ENCODE measurements at places on chromosomes 7 and 10.

GRCh38 chr7:69586321-69586720 is 12.0 kb upstream of the AUTS2 start:
- DNase-seq, result no peak

GRCh38 chr7:117019287-117019686 is 66.0 kb downstream of the ST7 start:
- no peak for DNase-seq

GRCh38 chr7:71264005-71264404 is 132.1 kb downstream of the GALNT17 start:
- DNase-seq, result no peak

DNA sequence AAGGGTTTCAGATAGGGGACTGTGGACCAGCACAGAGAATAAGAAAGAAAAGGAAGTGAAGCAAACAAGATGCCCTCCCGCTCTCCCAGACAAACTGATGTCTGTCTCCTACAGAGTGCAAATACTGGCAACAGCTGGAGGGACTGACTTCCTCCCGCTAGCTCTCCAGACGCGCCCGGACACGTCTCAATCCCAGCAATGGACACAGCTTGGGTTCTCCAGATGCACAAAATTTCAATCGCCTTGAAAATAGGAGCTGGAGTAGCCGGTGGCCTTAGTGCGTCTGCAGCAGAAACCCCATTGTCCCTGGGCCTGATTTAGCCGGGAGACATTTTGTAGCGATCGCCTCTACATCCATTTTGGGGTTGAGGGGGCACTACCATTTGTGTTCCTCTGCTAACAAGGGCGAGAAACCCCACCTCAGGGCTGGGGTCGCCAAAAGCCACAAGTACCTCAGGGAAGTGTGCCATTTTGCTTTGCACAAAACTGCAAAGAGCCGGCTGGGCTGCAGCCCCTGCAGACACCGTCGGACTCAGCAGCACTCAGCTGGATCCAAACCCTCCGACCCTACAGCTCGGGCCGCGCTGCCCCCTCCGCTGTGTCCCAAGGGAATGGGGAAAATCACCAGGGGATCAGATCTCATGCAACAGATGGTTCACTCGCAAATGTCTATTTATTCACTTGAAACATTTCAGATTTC is 5.9 kb downstream of the CPA2 start:
- DNase-seq, result no peak

- DNase-seq, result no peak
Observed at GRCh38 chr7:26337232-26337865, 45.7 kb downstream of the SNX10 start.

GRCh38 chr7:2718296-2718965 is 30.4 kb downstream of the AMZ1 start:
- no peak for DNase-seq

DNA sequence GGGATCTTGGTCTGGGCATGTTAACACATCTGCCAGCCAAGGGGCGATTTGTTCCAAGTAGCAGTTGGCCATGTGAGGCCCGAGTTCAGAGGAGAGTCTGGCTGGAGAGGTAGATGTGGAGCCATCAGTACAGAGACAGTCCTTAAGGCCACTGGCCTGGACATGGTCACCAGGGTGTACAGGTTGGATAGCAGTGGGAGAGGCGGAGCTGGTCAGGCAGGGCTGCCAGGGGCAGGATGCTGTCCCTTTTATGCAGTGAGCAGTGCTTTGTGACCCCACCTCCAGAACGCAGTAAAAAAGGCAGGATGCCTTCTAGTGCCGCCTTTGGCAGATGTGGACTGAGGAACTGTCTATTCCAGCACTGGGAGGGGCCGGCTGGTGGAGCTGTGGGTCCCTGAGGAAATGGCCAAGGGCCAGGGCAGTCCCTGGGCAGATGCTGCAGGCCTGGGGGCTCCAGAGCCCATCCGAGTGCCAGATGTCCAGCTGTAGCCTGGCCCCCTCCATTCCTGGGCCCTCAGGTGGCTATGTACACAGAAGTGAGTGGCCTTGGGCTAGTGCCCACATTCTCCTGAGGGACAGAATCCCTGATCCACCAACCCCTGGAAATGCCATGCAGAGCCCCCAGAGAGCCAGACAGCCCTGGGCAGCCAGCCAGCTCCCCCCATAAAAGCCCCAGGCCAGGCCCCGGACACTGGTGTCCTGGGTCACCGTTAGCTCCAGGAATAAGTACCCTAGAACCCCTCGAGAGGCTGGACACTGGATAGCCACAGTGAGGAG is 17.2 kb upstream of the MYL7 start:
- DNase-seq, result no peak

- DNase-seq, result no peak
Observed at GRCh38 chr7:100390286-100391009, 17.2 kb downstream of the PILRA start.

DNA sequence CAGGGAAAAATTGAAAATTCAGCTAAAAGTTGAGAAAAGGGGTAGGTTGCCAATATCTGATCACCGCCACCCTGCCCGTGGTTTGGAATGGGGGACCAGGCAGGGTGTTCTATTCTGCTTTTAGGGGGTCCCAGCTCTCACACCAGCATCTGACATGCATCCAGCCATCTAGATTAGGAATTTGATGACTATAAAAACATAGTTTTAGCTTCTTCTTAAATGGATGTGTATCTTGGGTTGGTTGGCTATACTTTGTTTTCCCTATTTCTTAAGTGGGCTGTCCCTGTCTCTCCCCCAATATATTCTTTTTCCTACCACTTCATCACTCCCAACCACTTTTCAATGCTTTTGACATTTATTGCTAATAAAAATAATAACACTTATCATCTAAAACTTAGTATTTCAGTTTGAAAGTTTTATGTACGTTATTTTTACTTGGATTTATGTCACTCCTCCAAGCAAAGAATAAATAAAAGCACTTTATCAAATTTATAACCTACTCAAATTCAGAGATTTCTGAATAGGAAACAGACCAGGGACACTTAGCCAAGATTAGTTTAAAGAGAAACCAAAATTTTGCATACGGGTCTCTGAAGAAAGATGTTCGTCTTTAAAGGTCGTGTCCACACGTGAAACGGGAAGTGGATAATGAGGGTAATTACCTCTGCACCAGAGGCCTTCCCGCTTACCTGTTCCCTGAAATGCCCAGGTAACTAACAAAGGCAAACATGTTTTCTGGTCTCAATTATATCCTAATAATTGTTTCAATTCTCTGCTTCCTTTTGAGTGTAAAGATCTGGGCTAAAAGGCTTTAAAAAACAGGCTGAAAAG is 233.2 kb upstream of the AUTS2 start:
- DNase-seq, result no peak

GRCh38 chr7:36814311-36814710 is 90.0 kb upstream of the AOAH start:
- DNase-seq, result no peak

DNA sequence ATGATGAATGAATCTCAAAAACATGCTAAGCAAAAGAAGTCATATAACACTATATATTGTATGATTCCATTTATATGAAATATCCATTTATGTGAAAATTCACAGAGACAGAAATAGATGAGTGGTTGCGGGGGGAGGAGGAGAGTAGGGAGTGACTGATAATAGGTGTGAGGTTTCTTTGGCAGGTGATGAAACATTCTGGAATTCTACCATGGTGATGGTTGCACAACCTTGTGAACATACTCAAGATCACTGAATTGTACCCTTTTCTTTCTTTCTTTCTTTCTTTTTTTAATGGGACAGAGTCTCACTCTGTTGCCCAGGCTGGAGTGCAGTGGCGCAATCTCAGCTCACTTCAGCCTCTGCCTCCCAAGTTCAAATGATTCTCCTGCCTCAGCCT is 10.7 kb downstream of the SVOPL start:
- no peak for DNase-seq

DNA sequence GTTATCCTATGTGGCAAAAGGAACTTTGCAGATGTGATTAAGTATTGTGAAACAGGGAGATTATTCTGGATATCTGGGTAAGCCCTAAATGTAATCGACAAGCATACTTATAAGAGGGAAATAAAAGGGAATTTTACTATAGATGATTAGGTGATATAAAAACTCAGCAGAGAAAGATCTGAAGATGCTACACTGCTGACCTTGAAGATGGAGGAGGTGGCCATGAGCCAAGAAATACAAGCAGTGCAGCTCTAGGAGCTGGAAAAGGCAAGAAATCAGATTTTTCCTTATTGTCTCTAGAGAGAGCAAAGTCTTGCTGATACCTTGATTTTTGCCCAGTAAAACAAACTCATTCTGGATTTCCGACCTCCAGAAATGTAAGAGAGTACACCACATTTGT is 67.7 kb downstream of the BRAF start:
- DNase-seq, result no peak

DNA sequence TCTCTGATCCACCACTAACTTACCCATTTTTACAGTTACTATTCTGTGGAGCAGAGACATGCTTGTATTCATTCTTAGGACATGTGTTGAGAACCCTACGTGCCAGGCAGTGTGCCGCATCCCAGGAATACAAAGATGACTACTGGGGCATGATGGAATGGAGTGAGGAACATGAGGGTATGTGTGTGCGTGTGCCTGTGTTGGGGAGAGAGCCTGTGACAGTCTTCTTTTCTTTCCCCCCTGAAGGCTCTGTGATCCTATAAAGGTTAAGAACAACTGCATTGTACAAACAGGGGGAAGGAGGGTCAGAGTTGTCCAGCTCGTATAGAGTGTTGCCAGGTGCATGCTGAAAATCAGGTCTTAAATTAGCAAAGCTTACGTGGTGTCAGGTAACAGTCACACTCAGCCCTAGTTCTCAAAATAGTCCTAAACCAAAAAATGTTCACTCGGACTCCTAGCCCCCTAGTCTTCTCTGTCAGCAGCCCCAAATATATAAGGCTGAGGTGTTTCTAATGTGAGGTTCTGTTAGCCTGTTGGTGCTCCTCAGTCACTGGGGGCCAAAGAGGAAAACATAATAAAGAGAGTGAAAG is 161.9 kb downstream of the CELF2 start:
- no peak for DNase-seq

DNA sequence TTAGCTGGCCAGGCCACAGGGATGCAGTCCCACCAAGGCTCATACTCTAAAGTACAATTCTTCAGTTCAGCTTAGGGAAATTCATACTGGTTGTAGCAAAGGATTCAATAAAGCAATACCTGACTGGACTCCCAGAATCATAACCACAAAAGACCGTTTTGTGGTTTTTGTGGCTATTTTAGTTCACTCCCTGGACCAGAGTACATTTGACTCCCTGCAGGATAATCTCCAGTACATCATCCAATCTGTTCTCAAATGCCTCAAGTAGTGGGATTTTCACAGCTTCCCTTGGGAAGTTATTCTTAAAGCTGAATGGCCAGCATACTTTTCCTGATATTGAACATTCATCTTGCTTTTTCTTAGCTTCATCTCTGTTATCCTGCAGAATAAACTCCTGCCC is 29.3 kb upstream of the YAE1 start:
- DNase-seq, result no peak

DNA sequence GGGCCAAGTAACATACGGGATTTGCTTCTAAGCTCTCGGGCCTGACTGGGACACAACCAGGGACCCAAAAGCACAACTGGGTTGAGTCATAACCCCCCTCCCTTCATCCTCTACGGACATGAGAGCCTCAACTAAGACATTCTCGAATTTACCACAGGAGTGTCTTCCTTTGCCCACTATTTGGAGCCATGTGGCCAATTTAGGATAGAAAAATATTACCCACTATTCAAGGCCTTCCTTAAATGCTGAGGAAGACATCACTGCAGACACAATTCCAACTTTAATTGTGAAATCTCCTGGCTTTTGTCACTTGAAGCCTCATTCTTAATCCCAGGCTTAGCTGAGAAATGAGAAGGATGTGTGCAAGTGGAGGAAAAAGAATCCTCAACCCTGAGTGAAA is 11.8 kb downstream of the CTBP2 start:
- no peak for DNase-seq

DNA sequence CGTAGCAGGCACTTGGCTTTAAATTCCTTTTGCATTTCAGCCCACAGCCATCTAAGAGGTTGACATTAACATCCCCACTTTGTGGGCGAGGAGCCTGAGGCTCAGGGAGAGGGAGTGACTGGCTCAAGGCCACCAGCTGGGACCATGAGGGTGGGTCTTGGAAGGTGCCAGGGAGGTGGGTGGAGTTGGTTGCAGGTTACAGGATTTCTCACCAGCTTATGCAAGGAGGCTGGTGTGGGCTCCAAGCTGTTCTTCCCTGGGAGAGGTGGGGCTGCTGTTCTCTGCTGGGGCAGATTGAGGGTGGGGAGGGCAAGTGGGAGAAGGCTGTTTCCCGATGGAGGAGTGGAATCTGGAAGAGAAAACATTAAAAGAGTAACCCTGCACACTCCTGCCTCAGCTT is 14.1 kb upstream of the C10orf95 start:
- no peak for DNase-seq

- no peak for DNase-seq
Observed at GRCh38 chr10:73398024-73398423, 15.8 kb downstream of the ANXA7 start.

DNA sequence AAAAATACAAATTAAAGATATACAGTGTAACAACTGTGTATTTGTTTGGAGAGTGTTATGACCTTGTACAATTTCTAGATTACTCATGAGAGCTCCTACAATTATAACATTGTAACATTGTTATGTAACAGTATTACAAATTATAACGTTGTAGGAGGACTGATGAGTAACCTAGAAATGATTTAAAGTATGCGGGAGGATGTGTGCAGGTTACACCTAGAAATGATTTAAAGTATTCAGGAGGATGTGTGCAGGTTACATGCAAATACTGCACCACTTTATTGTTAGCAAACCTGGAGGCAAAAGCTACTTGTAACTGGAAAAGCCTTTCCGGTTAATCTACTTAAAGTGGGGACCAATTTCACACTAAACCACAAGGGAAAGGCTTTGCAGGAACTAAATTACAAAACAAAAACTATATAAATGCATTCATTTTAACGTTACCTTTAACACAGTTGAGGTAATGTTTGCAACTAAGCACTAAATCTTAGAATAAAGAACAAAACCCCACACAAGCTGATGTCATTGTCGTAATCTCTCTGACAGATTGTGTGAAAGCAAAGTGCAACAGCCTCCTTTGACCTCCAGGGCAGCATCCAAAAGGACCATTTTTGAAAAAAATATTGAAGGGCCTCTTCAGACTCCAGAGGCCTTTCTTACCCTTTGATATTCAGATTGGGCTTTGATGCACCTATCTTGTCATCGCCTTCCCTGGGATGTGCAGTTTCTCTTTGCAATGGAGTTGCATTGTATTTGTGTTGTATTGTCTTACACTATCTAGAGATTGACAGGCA is 522.1 kb upstream of the FOXK1 start:
- DNase-seq, result no peak

DNA sequence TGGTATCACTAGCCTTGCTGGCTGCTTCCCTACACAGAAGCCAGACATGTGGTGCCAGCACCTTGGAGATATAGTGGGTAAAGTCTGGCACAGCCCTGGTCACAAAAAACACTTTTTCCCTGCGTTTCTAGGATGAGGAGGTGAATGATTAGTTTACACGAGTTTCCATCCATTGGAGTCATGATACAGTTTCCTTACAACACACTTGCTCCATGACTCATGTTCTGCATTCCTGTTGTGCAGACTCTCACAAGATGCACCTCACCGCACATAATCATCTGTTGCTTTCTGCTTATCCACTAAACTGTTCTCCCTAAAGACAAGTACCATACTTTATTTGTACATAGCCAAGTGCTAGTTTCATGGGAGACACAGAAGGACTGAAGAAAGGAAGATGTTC is 747.1 kb upstream of the GALNT17 start:
- DNase-seq, result no peak

GRCh38 chr7:102101111-102101551 is 185.5 kb upstream of the SH2B2 start:
- DNase-seq, result no peak

Data from stimulated activated CD8-positive, alpha-beta memory T cell treated with anti-CD3 and anti-CD28 coated beads, Interleukin-7, amount 100 ng/mL, for 1 hour (primary cell).